T-helper 1 cell treated with Interleukin-12 subunit alpha and Interleukin-12 subunit beta and Interleukin-4 antibody, amounts not matched to agents 30 ng/mL and 1 ng/mL, for 36 hours (primary cell): ENCODE measurements at places on chromosomes 12 and 14. TPM values are rescaled to one million over a fixed set of nuclear protein-coding genes. Genes with fewer than 3 reads are reported as not detected.

The PTPRB gene
- total RNA-seq = not detected in 2 replicates

The TPPP2 gene
- total RNA-seq = not detected in 2 replicates

The P2RX2 gene
- not detected in 2 replicates for total RNA-seq

The CCDC175 gene
- total RNA-seq = not detected in 2 replicates

The FAM90A1 gene
- 0.07 TPM in 1 of 2 replicates, not detected in the other for total RNA-seq

The IRAK3 gene
- total RNA-seq = 4.2 and 4.8 TPM in 2 replicates

The GSC gene
- not detected in 2 replicates for total RNA-seq

The MANSC4 gene
- total RNA-seq = not detected in 2 replicates

The TESPA1 gene
- 147 and 155 TPM in 2 replicates for total RNA-seq

The EML1 gene
- 0.32 and 0.88 TPM in 2 replicates for total RNA-seq

The IQSEC3 gene
- total RNA-seq = 0.32 and 0.59 TPM in 2 replicates

The CIROP gene
- not detected in 2 replicates for total RNA-seq

The GUCY2C gene
- total RNA-seq = not detected in 2 replicates

The SMIM41 gene
- total RNA-seq = 0.25 TPM in 1 of 2 replicates, not detected in the other

The TAS2R50 gene
- total RNA-seq = 1.8 TPM in 2 replicates

The OVCH1 gene
- not detected in 2 replicates for total RNA-seq

The VRTN gene
- not detected in 2 replicates for total RNA-seq

The SIX6 gene
- total RNA-seq = not detected in 2 replicates

The KSR2 gene
- under 0.01 and 0.15 TPM in 2 replicates for total RNA-seq
